ENCODE measurements at places on chromosomes 6 and 20.

DNA sequence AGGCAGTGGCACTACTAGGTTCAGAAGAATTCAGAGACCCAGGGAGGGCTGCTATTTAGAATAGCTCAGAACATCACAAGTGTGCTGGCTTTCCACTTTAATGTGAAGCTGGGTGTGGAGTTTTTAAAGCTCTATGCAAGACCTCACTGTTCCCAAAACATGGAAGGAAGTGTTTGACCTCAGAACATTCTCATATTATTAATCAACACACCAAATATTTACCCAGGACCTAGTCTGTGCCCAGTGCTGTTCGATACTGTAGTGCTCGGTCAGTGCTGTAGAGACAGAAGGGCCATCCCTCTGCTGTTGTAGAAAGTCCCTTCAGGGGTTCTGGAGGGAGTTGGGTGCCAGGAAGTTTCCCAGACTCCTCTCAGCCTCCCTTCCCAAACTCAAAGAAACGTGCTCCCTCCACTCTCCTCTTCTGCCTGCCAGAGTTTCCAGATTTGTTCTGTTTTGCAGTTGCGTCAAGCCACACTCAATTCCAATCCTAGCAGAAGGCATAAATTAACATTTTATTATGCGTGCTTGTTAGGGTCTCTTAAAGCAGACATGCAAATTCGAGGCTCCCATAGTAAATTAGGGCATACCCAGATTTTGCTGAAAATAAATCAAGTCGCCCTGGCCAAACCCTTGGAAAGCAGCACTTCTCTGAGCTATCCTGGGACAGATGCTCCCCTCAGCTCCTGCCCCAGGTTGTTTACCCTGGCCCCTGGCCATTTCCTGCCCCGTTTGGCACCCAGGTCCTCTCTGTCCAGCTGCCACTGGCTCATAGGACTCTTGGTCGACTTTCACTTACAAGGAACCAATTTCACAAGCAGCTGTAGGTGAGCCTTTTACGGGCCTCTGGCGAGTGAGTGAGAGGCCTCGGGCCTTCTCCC lies 248.6 kb downstream of the HIVEP2 start:
- no peak for DNase-seq

- no peak for DNase-seq
These were observed 430.1 kb upstream of the SLC35B3 start for GRCh38 chr6:8865451-8865850.

GRCh38 chr20:62236766-62237513 lies 1.4 kb upstream of the OSBPL2 start:
- DNase-seq: no peak

GRCh38 chr20:42138729-42139128 lies 520.6 kb upstream of the CHD6 start:
- no peak for DNase-seq

- no peak for DNase-seq
These were observed 198.5 kb downstream of the HIVEP2 start for GRCh38 chr6:142746524-142746923.

DNA sequence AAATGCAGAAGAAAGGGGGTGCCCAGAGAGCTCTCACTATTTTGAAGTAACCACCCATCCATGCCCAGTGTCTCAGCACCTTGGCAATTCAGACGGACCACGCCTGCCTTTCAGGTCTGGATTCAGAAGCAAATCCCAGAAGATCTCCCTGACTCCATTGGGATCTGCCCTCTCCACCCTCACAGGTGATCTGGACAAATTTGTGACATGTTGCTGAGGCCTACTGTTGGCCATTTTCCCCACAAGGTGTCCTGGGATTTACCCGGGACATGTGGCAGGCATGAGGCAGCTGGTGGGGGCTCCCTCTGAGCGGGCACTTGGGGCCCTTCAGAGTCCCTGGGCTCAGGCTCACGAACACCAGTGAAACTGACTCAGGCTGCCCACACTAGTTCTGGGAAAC lies 51.9 kb upstream of the IYD start:
- no peak for DNase-seq

- no peak for DNase-seq
These were observed 43.9 kb downstream of the NCR2 start for GRCh38 chr6:41379306-41379705.

- DNase-seq: peak; percentile 20
These were observed 54.5 kb downstream of the STMND1 start for GRCh38 chr6:17156112-17156921.

DNA sequence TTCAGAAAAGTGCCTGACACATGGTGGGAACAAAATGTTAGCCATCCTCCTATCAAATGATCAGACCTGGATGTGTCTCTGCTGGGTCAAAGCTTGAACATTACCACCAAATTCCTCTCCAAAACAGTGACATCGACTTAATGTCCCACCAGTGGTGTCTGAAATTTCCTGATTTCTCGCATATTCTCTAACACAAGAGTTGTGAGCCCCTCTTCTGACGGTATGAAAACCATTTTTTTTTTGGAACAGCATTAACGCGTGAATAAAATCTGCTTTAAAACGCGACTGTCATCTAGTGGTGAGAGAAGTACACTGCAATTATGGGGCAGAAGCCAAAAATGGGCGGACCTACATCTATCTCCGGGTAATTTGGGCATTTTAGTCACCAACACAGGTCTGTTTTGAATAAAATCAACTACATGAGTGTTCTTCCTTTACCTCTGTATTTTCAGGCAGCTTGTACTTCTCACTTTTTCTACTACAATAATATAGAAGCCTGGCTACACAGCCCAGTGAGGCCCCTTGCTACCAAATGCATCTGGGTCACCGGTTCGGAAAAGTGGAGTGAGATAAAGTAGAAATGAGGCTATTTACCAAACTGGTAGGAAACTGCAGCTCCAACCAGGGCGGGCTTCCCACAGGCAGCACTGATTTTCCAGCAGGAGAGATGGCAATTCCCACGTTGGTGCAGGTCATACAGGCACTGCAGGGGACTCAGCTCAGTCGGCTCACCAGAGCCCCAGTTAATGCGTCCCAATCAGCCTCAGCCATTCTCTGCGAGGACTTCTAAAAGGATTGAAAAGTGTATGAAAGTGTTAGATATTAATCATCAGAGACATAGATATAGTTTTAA lies 27.4 kb downstream of the MGME1 start:
- DNase-seq: no peak

- DNase-seq: no peak
These were observed 972 bp downstream of the GSTA3 start for GRCh38 chr6:52908526-52908925.

DNA sequence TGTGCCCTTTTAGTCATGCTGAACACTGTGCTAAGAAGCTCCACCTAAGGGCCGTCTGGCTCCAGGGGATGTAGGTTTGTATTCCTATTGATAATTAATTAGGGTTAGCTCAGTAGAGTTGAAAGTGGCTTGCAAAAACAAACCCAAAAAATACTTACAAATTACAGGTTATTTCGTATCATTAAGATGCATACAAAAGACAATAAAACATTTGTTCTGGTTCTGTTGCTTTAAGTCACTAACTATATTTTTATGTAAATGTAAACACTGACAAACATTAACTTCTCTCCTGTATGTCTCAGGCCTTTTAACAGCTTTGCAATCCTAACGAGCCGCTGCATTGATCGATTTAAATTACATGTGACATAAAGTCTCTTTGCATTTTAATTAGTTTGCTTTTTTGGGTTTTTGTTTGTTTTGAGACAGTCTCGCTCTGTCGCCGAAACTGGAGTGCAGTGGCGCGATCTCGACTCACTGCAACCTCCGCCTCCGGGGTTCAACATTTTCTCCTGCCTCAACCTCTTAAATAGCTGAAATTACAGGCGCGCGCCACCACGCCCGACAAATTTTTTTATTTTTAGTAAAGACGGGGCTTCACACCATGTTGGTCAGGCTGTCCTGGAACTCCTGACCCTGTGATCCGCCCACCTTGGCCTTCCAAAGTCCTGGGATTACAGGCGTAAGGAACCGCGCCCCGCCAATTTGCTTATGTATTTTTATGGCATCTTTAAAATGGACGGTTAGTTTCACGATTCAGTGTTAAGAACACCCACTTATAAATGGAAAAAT lies 110.9 kb downstream of the HFE start:
- DNase-seq: no peak

DNA sequence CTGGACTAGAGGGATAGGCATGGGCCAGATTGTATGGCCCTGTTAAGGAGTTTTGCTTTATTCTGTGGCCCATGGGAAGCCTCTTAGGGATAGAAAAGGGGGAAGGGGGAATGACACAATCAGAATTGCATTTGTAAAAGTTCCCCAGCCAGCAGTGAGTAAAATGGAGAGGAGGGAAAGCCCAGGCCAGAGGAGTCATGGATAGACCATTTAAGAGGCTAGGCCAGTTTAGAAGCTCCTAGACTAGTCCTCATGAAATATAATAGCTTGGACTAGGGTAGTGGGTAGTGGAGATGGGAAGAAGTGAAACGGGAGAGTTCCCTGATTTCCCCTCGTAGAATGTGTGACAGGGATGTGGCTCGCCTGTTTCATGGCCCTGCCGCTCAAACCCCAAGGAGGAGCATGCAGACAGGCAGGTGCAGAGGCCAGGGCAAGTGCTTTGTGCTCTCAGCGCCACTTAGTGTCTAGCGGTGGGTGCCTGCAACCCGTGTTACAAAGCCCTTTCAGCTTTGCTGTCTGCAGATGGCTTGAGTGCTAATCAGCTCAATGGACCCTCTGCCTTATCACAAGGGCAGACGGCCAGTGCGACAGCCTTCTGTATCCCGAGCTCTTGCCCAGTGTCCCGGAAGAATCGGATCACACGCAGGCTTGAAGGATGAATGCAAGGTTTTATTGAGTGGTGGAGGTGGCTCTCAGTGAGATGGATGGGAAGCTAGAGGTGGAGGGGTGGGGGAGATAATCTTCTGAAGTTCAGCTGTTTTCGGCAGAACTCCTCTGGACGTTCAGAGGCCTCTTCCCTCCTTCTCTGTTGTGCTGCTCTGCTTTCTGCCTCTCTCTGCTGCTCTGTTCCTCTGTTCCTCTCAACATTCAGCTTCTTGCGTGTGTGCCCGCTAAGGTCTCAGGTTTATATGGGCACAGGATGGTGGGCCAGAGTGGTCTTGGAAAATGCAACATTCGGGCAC lies 141.1 kb downstream of the CEP57L1 start:
- no peak for DNase-seq

GRCh38 chr6:125807293-125807692 lies 16.5 kb downstream of the NCOA7 start:
- no peak for DNase-seq

- no peak for DNase-seq
These were observed 747.6 kb downstream of the HDGFL1 start for GRCh38 chr6:23316931-23317330.

DNA sequence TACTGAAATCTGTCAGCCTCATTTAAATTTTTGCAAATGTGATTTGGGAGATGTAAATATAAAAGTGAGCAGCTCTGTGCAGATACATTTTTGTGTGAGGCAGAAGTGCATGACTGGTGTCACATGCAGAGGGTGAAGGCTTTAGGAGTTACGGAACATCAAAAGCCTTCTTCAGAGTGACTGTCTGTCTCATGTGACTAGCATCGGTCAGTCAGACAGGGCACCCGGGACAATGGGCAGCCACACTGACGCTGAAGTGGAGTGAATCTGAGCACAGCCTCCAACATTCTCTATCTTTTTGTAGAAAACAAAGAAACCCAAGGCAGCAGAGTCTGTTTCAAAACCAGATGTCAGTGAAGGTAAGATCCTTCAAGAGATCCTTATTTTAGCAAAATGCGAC lies 7.9 kb upstream of the FAM209A start:
- no peak for DNase-seq

DNA sequence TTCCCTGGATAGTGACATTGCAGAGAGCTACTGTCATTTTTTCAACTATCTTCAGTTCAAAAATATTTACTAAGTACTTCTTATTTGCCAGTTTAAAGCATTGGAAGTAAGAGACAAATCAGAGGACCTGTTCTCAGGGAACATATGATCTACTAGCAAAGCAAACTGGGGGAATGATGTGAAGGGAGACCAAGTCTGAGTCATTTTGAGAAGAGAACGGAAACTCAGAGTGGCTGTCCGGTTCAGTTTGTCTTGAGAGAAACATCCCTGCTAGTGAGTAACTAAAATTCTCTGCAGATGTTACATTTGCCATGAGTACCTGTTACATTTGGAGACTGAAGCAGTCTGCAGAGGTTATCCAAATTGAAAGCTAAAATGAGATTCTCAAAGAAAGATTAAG lies 118.3 kb downstream of the KCNQ5 start:
- no peak for DNase-seq

GRCh38 chr6:55674672-55675071 lies 95.7 kb upstream of the HMGCLL1 start:
- no peak for DNase-seq

DNA sequence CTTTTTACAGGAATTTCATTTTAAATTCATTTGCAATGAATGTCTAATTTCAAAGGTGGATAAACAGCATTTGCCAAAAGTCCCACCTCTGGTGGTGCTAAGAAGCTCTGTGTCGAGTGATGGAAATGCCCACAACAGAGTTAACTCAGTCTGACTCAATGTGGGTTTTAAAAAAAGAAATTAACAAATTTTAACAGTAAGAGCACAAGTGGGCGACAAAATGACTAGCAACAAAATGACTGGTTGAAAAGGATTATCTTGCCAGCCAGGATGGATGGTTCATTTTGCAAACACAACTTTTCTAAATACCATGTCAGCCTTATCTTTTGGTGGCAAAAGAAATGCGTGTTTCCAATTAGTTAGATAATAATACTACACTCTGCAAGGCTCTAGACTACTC lies 14.3 kb upstream of the TAGAP start:
- DNase-seq: no peak

DNA sequence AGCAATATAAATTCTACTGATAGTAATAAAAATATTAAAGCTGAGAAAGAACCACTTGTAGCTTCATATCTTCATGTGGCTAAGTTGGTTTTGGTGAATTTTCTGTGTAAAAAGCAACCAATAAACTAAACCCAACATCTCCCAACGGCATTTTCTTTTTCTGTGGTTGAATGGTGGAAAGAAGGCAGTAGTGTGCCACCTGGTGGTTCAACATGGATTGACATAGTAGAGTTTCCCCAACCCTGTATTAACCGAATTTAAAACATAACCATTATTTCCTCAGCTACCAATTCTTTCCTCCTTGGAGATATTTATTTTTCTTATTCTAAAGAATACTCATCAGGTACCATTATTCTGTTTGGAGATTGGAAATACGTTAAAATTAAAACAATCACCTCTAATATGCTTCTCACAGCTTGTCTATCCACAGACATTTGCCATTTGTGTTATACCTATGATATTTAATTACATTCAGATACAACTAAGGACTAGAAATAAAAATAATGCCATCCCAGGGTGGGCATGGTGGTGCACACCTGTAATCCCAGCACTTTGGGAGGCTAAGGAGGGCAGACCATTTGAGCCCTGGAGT lies 117.1 kb upstream of the EEF1E1 start:
- no peak for DNase-seq

GRCh38 chr6:121998631-121999030 lies 400.8 kb upstream of the HSF2 start:
- DNase-seq: no peak

Measured in stimulated activated CD4-positive, alpha-beta T cell treated with anti-CD3 and anti-CD28 coated beads, Interleukin-15, amount 100 ng/mL, for 1 hour (primary cell).